SJSA1 (cell line): ENCODE measurements at places on chromosomes 16 and 17. TPM values are rescaled to one million over a fixed set of nuclear protein-coding genes. Genes with fewer than 3 reads are reported as not detected.

Gene COG8
- total RNA-seq: 33.5 and 34.9 TPM in 2 replicates

Gene EVPL
- total RNA-seq: not detected in 2 replicates

Gene GDPD3
- total RNA-seq: 0.50 TPM in 1 of 2 replicates, not detected in the other

Gene HBZ
- not detected in 2 replicates for total RNA-seq

Gene CEMP1
- total RNA-seq: not detected in 2 replicates

Gene TM4SF5
- total RNA-seq: not detected in 2 replicates

Gene KRT16
- 0.37 TPM in 1 of 2 replicates, not detected in the other for total RNA-seq

Gene GSG1L
- not detected in 2 replicates for total RNA-seq

Gene FOXN1
- total RNA-seq: not detected in 2 replicates

Gene ABI3
- not detected in 2 replicates for total RNA-seq

Gene UNC13D
- total RNA-seq: not detected in 2 replicates

Gene FOXJ1
- not detected in 2 replicates for total RNA-seq

Gene CRISPLD2
- 6.4 and 10.9 TPM in 2 replicates for total RNA-seq

Gene USP43
- total RNA-seq: 2.1 and 2.9 TPM in 2 replicates
